ENCODE measurements at places on chromosomes 4 and X.

DNA sequence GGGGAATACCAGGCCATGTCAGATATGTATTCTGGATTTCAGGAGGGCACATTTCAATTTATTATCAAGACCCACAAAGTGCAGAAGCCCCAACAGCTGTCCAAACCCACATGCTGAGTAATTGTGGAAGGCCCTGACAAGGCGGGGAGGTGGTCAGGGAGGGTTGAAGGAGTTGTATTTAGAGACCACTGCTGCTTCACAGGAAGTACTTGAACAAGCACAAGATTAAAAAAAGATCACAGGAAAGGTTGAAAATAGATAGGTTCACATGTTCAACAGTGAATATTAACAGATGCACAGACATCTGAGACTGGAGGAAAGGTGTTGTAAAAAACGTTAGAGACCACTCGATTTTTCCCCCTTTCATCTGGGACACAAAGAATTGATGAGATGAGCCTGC lies 17.9 kb downstream of the ATP8A1 start:
- no peak for DNase-seq

DNA sequence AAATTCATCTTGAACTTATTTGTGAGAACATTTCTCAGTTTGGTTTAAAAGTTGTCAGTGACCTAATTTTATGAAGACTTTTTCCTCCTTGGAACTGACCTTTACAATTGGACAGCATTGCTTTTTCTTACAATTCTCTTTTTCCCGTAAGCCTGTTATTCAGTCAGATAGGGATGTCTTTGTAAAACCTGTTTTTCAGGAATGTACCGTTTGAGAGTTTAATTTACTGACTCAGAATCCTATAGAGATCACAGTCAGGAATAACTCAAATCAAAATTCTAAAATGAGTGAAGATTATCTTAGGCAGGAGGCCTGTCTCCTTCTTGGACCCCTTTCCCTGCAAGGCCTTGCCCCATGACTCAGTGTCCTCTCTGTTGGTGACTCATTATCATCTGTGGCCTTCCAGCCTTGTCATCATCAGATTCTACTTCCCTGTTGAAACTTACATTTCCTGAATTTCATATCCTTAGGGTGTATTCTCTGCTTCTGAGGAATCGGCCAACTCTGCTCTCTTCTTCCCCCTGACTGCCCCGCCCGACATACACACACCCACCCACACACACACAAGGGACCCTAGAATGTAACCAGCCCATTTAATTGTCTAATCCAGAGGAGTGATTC lies 99.8 kb downstream of the ARHGAP10 start:
- DNase-seq: no peak

DNA sequence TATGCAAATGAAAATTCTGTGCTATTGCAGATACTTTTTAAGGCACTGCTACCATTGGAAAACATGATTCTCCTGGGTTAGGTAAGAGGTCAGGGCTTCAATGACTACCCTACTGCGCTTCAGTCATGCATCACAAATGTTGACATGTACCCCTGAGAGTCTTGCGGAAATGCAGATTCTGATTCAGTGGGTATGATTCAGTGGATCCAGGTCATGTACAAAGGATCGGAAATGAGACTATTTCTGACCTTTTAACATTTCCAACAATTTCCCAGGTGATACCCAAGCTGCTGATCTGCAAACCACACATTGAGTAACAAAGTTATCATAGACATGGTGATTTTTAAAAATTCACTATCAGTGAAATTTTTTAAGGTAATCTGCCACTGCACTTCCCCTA lies 62.6 kb downstream of the DDX53 start:
- no peak for DNase-seq

DNA sequence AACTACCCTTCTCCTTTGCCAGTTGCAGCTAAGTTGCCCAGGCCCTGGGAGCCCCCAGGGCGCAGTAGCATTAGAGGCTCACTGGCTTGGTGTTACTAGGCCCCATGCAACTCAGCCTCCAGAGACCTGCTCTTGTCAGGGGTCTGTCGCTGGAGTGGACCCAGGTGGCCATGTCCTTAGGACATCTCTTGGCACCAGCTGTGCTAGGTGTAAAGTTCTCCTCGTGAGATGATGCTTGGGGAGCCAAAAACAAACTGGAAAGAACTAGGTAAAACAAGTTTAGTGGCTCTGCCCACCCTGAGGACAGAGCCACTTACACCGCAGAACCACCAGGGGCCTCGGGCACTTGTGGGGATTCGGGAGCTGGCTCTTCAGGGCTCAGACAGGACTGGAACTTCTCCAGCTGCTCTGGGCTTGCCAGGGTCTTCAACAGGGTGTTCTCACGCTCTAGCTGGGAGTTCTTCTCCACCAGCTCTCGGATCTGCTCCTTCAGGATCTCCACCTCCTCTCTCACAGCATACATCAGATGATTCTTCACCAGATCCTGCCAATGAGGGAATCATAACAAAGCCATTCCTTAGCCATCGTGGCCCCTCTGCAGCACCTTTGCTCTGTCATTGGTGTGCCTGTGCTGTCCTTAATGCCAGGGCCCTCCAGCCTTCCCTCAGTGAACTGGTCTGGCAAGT lies 61.2 kb downstream of the TSC22D3 start:
- DNase-seq: no peak

GRCh38 chr4:154478128-154478527 lies 13.5 kb downstream of the DCHS2 start:
- no peak for DNase-seq

DNA sequence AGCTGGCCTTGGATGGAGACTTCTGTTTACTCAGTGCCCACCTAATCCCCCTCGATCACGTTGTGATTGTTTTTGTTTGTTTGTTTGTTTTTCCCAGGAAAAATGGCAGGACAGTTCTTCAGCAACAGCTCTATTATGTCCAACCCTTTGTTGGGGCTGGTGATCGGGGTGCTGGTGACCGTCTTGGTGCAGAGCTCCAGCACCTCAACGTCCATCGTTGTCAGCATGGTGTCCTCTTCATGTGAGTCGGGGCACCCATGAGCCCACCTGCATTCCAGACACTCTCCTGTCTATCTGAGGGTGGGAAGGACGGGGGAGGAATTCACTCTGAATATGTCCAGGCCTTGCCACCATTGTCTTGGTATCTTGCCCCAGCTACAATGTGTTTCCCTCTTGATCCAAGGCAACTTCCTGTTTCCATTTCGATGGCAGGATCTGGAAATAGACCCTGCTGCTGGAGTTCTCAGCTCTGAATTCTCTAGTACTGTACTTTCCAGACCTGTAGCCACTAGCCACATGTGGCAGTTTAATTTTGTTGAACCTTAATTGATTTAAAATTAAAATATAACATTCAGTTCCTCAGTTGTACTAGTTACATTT lies 10.5 kb downstream of the SLC34A2 start:
- no peak for DNase-seq
